Brain pericyte (primary cell): ENCODE measurements at places on chromosomes 7 and 10.

GRCh38 chr10:103554488-103555324 lies 61.2 kb downstream of the NEURL1 start:
- no peak for DNase-seq

DNA sequence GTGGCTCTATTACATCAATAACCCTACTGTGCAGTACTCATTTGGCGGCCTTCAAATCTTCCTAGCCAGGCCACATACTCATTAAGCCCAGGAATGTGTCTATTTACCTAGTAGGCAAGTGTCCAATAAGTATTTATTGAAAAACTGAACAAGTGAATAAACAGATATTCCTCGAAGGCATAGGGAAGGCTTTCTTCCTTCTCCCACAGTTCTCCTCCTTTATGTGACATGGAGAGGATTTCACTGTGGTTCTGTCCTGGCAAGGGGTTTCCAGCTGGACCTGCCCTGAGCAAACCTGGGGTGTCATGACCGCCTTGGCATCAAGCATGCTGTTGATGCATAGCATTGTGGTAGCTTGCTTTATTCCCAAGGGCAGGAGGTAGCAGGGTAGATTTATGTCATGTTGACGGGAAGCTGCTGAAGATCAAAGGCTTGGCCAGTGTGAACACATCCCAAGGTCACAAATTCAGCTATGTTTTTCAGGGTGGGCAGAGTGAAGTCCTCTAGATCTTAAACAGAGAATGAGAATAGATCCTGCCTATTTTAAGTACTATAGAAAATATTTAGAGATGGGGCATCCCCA lies 195.1 kb downstream of the INHBA start:
- no peak for DNase-seq

DNA sequence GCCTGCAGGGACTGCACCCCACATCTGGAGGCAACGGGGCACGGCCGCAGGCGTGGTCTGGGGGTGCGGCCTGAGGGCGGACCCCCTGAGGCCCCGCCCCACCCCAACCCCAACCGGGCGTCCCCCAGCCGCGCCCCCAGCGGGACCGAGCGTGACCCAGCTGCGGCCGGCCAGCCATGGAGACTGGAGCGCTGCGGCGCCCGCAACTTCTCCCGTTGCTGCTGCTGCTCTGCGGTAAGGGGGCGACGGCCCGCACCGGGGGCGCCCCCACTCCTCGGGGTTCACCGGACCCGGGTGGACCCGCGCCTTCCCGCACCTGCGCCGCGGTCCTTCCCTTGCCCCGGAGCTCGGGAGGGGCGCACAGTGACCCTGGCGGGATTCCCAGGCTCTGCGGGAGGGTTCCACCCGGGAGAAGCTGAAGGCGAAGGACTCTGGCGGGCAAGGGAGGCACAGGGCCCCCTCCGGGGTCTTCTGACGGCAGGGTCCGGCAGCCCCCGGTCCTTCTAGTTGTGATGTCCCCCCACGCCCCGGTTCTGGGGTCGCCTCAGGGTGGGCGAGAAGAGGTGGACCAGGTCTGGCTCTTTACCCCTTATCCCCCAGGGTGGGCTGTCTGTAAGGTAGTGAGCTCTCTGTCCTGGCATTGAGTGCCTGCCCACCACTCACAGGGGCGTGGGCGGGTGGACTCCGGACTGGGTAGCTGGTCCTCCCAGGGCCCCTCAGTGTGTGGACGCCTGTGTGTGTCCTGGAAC lies at the start of gene RAMP3:
RAMP3 (plus strand) TSS at position 139 of the 749 bp plus-strand sequence; CDS start at position 177, 38 bp downstream.
- DNase-seq, result no peak

GRCh38 chr7:50775836-50776235 lies 6.9 kb downstream of the GRB10 start:
- no peak for DNase-seq

GRCh38 chr10:117830787-117831212 lies 215.9 kb downstream of the RAB11FIP2 start:
- no peak for DNase-seq

DNA sequence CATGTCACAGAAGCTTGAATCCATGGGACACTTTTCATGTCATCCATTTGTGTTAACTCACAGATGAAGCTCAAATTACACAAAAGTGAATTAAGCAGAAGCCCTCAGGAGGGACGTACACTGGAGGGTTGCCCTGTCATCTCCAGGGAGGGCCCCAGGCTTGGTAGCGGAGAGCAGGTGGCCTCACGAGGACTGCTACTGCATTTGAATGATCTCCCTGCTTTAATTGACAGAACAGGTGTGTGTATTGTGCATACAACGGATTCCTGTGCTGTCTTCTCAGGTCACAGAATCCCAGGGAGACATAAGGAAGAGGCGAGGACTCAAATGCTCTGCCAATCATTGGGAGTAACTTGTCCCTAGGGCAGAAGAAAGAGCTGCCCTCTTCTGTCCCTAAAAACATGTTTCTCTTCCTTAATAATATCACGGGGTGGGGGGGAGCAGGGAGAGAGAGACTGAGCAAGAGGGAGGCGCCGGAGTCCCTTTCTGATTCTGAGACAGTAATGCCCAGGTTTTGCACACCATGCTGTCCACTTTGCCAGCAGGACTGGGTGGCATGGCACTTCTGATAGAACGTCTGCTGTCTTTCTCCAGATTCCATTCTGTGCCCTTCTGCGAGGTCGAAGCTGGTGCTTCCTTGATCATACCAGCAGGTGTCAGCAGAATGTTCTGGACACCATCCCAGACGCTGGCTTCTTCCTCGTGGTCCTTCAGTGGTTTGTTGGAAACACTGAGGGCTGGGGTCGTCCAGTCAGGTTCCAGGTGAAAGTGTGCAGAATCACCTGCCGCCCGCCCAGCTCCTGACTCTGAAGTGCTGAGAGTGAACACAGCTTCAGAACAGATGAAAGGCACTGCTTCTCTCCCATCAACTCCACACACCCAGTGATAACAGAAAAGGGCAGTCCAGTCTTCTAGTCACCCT lies 26.2 kb upstream of the RASGEF1A start:
- peak; percentile 7 for DNase-seq

DNA sequence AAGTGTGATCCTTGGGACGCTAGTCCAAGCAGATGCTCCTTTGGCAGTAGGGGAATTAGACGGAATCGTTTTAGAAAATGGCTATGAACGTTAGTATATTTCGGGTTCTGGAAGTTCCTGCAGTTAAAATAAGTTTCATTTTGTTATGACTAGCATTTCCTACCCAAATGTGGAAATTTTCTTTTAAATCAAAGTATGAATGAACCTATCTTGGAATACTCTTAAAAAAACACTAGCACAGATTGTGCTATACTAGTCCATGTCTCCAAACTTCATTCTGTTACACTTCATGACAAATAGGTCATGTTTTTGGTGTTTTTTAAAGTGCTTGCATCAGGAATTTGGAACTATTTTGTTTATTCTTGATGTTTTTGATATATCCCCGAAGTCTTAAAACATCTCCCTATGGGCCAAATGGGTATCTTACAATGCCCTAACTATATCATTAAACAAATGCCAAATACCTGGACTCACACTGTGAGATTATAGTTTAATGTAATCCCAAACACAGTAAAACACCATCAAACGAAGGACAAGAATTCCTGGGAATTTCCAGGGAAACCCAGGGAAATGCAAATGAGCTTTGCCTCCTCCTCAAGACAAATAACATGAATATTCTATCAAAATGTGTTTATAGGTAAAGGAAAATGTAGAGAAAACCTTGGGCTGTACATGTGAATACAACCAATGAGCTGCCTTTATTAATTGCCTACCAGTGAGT lies 75.9 kb upstream of the PTPRZ1 start:
- no peak for DNase-seq
